ENCODE measurements at places on chromosomes 3 and 15. TPM values are rescaled to one million over a fixed set of nuclear protein-coding genes. Genes with fewer than 3 reads are reported as not detected.
A peak's percentile ranks its signal among the peaks of the same experiment; 100 is the strongest.

Gene CCR3
- total RNA-seq, result not detected

DNA sequence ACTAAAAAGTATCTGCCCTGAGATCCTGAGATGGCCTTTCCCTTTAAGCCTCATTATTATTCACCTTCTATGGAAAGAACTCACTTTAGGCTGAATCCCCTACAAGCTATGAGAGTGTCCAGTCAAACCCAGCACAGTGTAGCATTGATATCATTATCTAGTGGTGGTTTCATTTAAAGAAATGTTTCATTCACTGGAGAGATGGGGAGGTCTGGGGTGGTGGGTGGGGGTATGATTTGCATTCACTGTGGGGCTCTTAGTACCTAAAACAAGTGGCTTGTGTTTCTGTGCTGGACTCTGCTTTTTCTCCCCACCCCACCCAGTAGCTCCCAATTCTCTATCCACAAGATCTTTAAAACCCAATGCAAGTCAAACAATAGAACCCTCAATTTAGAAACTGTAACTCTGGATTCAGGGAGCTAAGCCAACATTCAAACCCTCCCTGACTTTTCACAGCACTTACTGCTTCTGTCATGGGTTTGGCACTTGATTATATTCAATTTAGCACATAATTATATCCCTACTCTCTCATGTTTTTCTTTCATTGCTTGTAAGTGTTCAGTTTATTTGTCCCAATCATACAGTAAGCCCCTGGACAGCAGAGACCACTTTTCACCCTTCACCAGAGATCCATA is 310.5 kb upstream of the THBS1 start:
- no peak for DNase-seq

- DNase-seq, result no peak
Observed at GRCh38 chr15:29449136-29449535, 179.5 kb upstream of the NSMCE3 start.

Gene SLITRK3
- total RNA-seq, result not detected

- DNase-seq, result peak; percentile 82
Observed at GRCh38 chr3:126267169-126267975, 87.0 kb upstream of the ALDH1L1 start.

GRCh38 chr3:131535596-131535995 is 32.8 kb upstream of the MRPL3 start:
- no peak for DNase-seq

- DNase-seq, result no peak
Observed at GRCh38 chr3:104635872-104636580, 730.7 kb upstream of the ALCAM start.

DNA sequence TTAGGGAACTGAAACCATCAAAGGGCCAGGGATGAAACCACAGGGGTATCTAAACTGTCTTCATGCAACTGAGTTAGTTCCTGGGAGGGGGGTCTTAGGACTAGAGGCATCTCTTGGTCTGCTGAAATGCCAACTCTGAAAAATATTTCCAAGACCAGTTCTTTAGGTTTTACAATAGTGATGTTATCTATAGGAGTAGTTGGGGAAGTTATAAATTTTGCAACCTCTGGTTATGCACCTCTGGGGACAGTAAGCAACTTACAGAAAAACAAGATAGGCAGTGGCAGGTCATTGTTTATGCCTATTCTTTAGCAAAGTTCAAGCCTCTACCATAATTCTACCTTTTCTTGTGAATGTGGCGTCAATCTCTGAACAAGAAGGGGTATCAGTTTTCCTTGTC is 60.5 kb upstream of the MINAR1 start:
- no peak for DNase-seq

DNA sequence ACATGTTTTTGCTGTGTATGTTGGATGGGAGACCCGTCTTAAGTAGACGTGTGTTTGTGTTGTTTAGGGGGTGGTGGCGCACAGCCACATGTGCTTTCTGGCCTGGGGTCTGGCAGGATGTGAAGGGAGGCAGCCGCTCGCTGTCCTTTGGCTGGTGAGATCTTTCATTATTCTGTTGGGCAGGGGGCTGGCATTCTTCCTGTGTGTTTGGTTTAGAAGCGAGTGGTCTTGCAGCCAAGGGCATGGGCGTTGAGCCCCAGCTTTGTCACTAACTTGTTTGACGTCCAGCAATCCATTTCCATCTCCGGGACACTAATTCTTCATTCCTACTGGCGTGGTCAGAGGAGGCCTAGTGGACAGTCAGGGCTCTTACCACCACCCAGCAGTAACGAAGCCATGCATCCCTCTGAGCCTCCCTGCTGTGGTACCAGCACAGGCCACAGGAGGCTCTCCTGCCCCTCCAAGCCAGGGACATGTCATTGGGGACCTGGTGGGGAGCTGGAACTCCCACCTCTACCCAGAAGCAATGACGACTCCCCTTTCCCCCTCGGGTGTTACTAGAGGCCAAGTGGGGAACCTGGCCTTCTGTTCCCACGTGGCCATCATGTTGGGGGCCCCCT is 10.7 kb downstream of the THSD4 start:
- no peak for DNase-seq

DNA sequence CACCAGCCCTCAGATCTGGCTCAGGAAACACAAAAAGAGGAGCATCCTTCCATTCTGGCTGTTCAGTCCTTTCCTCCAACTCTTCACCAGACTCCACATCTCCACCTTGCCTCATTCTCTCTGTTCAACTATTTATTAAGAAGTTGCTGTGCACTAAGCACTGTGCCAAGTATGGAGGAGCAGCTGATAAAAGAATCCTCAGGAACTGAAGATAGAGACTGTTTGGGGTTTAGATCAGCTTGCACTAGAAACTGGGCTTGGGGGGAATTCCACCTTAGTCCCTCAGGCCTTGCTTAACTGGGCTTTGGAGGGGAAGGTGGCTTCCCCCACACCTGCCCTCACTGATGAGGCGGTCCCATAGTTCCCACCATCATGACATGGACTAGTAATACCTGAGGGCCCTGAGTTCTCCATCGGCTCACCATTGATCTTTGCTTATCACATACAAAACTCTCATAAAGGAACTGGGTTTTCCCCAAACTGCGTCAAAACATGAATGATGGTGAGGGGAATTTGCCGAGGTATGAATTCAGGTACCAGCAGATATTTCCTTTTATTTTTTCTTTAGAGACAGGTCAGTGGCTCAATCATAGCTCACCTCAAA is 1.7 kb upstream of the CCR8 start:
- no peak for DNase-seq

DNA sequence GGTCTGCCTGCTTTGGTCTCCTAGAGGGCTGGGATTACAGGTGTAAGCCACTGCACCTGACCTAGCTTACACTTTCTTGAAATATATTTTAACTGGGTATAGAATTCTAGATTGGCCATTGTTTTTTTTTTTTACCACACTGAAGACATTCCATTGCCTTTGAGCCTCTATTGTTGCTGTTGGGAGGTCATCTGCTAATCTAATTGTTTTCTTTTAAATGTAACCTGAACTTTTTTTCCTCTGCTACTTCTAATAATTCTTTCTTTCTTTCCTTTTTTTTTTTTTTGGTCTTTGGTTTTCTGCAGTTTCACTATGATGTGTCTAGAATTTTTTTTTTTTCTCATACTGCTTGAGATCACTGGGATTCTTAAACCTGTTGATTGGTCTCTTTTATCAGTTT is 28.1 kb downstream of the ERICH6 start:
- no peak for DNase-seq

DNA sequence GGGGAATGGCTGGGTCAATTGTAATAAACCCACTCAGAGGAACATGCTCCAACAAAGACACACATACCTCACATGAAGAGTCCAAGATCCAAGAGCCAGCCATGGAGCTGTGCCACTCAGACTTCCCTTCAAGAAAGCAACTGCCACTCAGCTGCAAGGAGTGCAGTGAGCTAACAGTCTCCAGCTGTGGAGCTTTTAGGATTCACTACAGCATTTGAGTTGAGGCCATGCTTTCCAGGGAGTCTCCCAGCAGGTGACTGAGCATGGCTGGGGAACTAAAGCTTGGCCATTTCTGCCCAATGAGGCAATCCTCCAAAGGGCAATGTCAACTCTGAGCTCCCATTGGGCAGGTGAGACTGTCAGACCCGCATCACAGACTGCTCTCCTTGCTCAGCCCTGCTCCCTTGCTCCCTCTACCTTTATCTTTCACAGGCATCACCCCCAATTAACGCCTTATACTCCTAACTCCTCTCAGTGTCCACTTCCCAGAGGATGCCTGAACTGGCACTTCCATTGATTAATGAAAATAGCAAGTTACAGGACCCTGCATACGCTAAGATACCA is 165.3 kb upstream of the CTNNB1 start:
- DNase-seq, result no peak

Gene IMPG2
- total RNA-seq, result 0.38 TPM

GRCh38 chr3:191283400-191283799 is 45.8 kb upstream of the CCDC50 start:
- DNase-seq, result no peak

Gene STRA6
- 0.13 TPM for total RNA-seq

Gene BLM
- 0.75 TPM for total RNA-seq

- no peak for DNase-seq
Observed at GRCh38 chr3:141913150-141913811, 36.8 kb downstream of the ATP1B3 start.

DNA sequence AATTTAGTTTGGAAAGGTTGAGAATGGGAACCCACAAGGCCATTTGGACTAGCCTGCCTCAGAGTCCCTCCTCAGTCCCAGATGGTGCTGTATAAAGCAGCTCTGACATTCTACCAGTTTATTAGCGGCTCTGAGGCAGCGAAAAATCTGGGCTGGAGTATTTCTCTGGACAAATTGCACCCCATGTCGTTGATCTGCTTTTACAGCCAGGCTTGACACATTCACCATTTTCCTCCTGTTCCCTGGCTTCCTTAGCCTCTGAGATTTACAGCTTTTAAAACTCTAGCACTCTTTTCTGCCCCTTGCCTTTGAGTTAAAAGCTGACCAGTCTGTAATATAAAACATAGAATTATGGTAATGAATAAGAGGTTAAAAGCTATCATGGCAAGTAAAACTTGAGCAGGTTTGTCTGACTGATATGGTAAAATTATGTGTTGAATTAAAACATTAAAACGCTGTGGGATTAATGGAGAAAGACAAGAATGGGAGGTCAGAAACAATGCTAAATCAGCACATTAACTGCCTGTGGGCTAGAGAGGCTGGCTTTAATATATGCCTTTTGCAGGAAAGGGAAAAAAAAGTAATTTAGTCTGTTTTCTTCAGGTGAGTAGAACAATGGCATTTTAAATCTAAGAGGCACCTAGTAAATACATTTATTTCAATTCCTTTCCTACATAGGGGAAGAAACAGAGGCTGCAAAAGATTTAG is 131.2 kb downstream of the MCTP2 start:
- DNase-seq, result no peak

Gene MYO5C
- total RNA-seq, result 2.0 TPM

DNA sequence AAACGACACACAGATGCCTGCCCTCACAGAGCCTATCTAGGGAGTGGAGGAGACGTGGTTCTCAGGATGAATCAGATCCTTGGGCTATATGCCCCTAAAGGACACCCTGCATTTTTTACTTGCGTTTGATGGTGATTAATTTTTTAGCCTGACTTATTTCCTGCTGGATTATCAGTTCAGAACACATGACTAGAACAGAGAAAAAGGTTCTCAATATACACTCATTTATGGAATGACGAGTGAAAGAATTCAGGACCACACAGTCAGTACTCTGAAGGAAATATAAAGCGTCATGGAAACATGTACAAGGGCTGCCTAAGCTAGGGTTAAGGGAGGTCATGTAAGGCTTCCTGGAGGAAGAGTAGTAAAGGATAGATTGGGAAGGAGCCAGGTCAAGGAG is 121.8 kb downstream of the SSR3 start:
- no peak for DNase-seq

Gene ENTPD3
- 0.38 TPM for total RNA-seq

Gene ADAMTS9
- 53.6 TPM for total RNA-seq

- DNase-seq, result no peak
Observed at GRCh38 chr15:95948411-95948810, 382.1 kb upstream of the NR2F2 start.

Gene PLA2G4D
- total RNA-seq, result not detected

GRCh38 chr3:154970797-154971196 is 109.3 kb upstream of the MME start:
- no peak for DNase-seq

DNA sequence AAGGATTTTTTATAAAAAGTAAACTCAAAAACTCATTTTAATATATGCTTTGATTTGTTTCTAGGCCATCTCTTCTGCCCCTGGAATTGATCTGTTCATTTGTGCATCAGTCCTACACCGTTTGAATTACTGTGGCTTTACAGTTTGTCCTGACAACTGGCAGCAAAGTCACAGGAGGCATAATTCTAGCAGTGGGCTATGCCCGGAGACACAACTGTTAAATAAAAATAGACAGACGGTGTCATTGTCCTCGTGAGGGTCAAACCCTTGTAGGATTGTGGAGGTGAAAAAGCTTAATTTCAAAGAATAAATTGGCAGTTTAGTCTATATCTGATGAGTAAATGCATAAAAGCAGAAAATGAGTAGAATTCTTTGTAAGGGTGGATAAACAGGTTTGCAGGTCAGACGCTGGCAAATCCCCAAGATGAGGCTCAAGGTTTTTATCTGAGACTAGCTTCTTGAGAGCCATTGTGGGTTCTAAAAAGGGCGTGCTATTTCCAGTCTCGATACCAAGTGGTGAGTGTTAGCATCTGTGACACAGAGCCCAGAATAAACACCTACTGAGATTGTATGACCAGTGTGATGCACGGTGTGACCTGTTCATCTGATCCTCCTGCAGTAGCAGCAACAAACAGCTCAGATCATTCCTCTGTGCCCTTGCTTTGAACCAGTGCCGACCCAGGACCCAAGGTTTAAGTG is 51.5 kb upstream of the SLCO3A1 start:
- DNase-seq, result no peak

DNA sequence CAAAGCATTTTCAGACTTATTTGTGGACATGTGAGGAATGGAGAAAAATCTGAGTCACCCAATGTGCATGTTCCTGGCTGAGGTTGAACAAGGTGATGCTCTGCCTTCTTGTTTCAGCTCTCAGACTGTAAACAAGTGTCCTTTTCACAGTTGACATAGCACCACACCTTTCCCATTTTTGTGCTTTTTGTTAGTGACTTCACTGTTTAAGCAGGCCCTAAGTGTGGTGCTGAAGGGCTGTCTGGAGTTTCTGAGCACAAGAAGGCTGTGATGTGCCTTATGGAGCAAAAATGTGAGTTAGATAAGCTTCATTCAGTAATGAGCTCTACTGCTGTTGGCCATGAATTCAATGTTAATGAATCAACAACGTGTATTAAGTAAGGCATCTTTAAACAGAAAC is 20.4 kb downstream of the ABI3BP start:
- no peak for DNase-seq

DNA sequence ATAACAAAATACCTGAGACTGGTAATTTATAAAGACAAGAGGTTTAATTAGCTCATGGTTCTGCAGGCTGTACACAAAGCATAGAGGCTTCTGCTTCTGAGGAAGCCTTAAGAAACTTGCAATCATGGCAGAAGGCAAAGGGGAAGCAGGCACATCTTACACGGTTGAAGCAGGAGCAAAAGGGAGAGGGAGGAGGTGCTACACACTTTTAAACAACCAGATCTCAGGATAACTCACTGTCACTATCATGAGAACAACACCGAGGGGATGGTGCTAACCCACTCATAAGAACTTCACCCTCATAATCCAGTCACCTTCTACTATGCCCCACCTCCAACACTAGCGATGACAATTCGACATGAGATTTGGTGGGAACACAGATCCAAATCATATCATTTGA is 54.4 kb downstream of the ATP8B4 start:
- no peak for DNase-seq

Gene GRAMD1C
- 0.70 TPM for total RNA-seq

- DNase-seq, result no peak
Observed at GRCh38 chr15:63668601-63669000, 71.4 kb downstream of the FBXL22 start.

- no peak for DNase-seq
Observed at GRCh38 chr3:3648988-3649679, 150.1 kb upstream of the LRRN1 start.

Gene LTK
- 0.65 TPM for total RNA-seq

- DNase-seq, result no peak
Observed at GRCh38 chr3:170563712-170564423, 22.0 kb downstream of the SLC7A14 start.
